ENCODE measurements at places on chromosomes 7 and 10.
A peak's percentile ranks its signal among the peaks of the same experiment; 100 is the strongest.

GRCh38 chr10:5897504-5897903 lies 7.5 kb downstream of the FBH1 start:
- no peak for DNase-seq

GRCh38 chr10:79475877-79476276 lies 30.5 kb upstream of the ZCCHC24 start:
- DNase-seq, result no peak

GRCh38 chr7:78125884-78126283 lies 327.3 kb downstream of the PHTF2 start:
- DNase-seq, result no peak

GRCh38 chr10:55742487-55742886 lies 618.6 kb downstream of the ZWINT start:
- no peak for DNase-seq

- DNase-seq, result no peak
Observed at GRCh38 chr7:593324-594115, 73.9 kb upstream of the PDGFA start.

- no peak for DNase-seq
Observed at GRCh38 chr10:34139559-34139958, 675.5 kb downstream of the PARD3 start.

DNA sequence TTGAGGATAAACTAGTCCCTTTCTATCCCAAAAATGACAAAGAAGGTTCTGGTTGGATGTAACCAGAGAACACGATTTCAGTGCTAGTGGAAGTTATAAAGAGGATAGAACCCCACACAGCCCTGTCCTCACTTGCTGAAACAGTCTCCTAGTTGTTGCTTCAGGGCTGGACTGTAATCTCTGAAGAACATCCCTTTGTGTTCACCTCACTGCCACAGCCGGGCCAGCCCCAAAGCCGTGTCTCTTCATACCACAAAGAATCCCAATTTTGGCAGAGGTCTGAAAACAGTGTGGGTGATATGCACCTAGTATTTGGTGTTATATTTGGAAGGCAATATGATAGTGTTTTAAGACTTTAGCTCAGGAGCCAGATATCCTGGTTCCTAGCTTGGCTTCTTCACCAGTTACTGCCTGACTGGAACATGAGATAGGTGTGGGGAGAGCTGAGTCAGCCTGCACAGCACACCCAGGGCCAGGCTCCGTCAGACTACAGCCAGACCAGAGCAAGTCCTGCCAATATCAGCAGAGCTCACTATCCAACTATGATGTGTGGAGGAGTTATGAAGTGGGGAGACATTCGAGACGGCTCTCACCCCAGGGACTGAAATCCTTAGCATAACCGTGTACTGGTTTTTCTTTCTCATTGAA lies 21.2 kb downstream of the CYP3A4 start:
- no peak for DNase-seq

GRCh38 chr10:126062131-126063032 lies 166.0 kb downstream of the FANK1 start:
- DNase-seq, result peak; percentile 76

GRCh38 chr10:88097536-88097935 lies 234.1 kb downstream of the PTEN start:
- DNase-seq, result no peak

DNA sequence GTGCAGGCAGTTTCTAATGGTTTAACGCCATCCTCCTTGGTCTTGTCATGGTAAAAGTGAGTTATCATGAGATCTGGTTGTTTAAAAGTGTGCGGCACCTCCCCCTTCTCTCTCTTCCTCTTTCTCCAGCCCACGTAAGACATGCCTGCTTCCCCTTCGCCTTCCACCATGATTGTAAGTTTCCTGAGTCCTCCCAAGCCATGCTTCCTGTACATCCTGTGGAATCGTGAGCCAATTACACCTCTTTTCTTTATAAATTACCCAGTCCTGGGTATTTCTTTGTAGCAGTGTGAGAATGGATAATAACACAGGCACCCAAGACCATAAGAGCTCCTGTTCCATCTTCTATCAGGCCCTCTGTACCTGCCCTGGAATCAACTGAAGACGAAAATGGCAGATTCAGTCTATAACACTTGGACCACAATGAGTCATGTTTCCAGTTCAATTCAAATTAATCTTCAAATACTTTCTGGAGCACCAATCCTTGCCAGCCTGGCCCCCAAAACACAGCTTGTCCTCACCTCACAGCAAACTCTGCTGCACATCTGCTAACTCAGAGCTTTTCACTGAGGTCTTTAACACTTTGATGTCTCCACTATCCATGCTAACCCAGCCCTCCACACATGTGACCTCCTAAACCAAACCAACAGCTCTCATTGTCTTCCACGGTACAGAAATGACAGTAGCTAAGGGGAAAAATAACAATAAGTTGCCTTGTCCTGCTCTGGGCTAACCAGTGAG lies 73.2 kb downstream of the SFMBT2 start:
- peak; percentile 13 for DNase-seq

- no peak for DNase-seq
Observed at GRCh38 chr10:34275626-34276130, 539.4 kb downstream of the PARD3 start.

DNA sequence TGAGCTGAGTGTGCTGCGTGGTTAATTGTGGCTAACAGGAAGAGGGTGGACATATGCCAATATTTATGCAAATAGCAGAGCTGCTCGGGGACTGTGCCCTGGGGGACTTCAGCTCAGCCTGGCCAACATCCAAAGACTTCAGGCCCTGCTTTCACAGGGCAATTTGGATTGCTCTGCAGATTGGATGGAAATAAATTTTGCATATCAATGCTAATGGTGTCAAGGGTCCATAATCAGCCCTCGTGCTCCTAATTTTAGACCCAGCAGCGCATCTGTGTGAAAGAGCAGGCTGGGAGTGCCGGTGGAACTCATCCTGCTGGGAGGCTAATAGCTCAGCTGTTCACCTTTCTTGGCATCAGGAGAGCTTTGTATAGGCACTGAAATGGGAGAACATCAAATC lies 270.1 kb downstream of the TCERG1L start:
- no peak for DNase-seq

GRCh38 chr10:24771943-24772694 lies 48.4 kb upstream of the ARHGAP21 start:
- DNase-seq, result no peak

DNA sequence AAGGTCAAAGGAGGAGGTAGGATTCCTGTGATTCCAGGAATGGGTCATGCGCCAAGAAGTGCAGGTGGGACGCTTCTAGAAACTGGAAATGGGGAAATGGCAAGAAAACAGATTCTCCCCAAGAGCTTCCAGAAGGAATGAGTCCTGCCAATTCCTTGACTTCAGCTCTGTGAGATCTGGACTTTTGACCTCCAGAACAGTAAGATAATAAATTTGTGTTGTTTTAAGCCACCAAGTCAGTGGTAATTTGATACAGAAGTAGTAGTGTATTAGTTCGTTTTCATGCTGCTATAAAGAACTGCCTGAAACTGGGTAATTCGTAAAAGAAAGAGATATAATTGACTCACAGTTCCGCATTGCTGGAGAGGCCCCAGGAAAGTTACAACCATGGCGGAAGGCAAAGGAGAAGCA lies 178.6 kb upstream of the GALNT17 start:
- DNase-seq, result no peak

GRCh38 chr7:156169474-156170370 lies 357.5 kb upstream of the SHH start:
- DNase-seq, result no peak

DNA sequence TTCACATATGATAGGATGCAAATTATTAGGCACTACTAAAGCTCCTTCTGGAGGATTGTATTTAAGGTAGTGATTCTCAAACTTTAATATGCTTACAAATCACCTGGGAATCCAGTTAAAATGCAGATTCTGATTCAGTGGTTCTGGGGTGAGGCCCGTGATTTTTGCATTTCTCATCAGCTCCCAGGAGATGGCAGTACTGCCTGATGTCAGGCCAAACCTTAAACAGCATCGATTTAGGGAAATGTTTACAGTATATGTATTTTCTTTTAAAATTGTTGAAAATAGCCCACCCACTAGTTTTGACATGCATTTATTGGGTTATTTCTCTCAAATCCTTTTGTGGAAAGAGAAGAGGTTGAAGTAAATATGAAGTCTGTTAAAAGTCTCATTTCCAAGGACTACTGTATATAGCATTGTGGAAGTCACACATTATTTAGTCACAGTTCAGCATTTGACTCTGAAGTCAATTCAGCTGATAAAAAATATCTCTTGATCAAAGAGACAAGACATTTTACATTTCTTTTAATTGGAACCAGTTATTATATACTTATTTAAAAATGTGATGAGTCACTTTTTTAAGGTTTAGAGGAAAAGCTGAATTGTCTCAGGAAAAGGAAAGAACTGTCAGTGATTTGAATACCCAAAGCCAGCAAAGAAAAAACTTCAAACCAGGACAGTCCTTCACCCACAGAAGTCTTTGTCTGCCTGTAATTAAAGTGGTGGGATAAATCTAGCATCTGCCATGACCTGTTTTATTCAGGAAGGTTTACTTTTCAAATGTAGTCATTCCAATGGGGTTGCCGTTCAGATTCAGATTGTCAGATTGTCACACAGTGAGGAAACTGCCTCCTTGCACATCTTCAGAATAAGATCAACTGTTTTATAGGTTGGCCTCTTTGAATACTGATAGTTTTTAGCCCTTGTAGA lies 21.1 kb upstream of the HBP1 start:
- DNase-seq, result peak; percentile 27

- peak; percentile 29 for DNase-seq
Observed at GRCh38 chr10:118045837-118046394, 825 bp downstream of the RAB11FIP2 start.

GRCh38 chr7:44140341-44140740 lies 791 bp downstream of the MYL7 start:
- no peak for DNase-seq

GRCh38 chr10:72334196-72334824 lies 20.4 kb downstream of the DNAJB12 start:
- peak; percentile 69 for DNase-seq

- DNase-seq, result no peak
Observed at GRCh38 chr10:11224321-11224720, 206.6 kb downstream of the CELF2 start.

GRCh38 chr10:3045471-3046209 lies 21.7 kb upstream of the PFKP start:
- peak; percentile 22 for DNase-seq

- no peak for DNase-seq
Observed at GRCh38 chr7:69204943-69205342, 393.3 kb upstream of the AUTS2 start.

DNA sequence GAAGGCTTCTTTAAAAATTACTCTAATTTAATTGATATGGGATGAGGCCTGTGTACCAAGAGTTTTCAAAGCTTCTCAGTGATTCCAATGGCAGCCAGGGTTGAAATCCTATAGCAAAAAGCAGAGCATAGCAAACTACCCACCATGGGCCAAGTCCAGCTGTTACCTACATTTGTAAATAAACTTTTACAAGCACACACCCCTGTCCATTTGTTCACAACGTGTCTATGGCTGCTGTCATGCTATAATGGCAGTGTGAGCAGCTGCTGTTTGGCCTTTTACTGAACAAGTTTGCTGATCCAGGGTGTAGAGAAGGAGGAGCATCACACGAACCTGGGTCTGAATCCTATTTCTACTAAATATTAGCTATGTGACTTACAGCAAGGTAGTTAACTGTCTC lies 50.0 kb downstream of the NPY start:
- no peak for DNase-seq

DNA sequence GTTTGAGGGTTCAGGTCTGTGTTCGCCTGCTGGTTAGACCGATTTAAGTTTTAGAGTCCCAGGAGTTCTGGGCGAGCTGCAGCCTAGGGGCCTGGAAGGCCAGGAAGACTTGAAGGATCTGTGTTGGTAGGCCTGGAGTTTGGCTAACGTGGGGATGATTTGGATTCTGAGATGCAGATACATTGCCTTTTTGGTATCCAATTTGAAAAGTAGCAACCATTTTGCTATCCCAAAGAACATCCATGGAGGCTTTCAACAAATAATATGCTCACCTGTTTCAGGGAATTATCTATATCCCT lies 433 bp upstream of the TRIM4 start:
- no peak for DNase-seq

GRCh38 chr10:17516376-17516775 lies 62.0 kb upstream of the ST8SIA6 start:
- DNase-seq, result no peak

- peak; percentile 41 for DNase-seq
Observed at GRCh38 chr10:6399231-6399741, 180.8 kb downstream of the PRKCQ start.

GRCh38 chr10:113782367-113782766 lies 30.9 kb downstream of the PLEKHS1 start:
- DNase-seq, result no peak

DNA sequence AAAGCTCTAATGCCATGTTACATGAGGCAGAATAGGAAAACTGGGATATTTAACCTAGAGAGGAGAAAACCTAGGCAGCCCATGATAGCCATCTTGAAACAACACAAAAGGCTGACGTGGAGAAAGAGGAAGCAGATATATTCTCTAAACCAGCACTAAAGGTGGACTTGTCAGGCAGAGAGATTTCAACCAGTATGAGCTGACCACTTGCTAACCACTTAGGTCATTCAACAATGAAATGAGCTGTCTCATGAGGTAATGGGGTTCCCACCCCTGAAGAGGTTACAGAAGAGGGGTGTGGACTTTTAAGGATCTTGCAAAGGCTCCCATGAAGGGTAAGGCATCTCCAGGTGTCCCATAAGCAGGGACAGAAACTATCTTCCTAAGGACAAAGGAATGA lies 26.8 kb upstream of the EGR2 start:
- DNase-seq, result no peak

GRCh38 chr7:42128703-42129102 lies 108.3 kb downstream of the GLI3 start:
- no peak for DNase-seq

DNA sequence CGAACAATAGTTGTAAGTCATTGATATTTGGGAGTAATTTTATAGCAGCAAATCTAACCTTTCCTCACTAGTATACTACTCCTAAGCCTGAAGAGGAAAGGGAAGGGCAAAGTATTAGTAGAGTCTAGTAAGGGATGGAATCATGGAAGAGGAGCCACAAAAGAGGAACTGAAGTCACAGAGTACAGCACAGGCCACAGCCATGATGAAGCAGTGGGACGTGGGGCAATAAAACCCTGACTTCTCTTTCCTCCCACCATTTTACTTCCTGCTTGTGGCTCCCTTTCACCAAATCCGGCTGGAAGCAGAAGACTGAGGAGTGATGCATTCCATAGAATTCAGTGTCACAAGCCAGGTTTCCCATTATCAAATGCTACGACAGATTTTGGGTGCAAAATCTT lies 58.7 kb downstream of the CABCOCO1 start:
- DNase-seq, result no peak

DNA sequence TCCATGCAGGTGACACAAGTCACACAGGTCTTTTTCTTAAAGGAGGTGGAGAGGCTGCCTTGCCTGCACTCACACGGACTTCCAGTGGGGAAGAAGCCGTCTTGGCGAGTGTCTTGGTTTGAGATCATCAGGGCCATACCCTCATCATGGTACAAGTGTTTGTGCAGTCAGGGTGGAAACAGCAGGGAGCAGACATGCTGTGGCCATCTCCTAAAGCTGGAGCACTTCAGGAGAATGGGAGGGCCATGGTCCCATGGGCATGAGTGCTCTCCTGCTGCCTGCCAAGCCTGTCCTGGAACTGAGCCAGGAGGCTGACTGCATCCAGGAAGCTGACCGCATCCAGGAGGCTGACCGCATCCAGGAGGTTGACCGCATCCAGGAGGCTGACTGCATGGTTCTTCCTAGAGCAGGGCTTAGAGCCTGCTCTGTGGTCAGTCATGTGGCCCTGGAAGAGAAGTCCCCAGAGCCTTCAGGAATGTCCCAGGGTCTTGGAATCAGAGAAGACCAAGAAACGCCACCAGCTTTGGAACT lies 98.4 kb downstream of the ADARB2 start:
- no peak for DNase-seq

- DNase-seq, result no peak
Observed at GRCh38 chr7:712381-713138, 13.9 kb upstream of the DNAAF5 start.

All from hippocampal formation (tissue), 2 donors.